GM12878 (cell line): ENCODE measurements at places on chromosomes 5 and 9. TPM values are rescaled to one million over a fixed set of nuclear protein-coding genes. Genes with fewer than 3 reads are reported as not detected.

DNA sequence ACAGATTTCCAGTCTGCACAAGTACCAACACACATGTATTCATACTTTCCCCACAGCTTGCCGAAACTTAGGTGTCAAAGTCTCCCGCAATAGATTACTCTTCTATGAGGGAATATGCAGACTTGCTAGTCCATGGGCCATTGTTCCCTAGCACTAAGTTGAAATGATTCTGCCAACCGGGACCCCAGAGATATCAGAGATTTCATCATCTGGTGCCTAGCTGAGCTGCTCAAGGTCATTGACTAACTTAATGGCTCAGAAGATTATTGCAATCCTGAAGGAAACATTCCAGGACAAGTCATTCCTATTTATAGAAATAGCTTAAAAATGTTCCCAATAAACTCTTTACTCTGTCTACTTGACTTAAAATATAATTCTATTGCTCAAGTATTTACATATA, 202.6 kb downstream of the PIK3R1 start:
- no peak for DNase-seq
- peaks cover 3% of the 10 kb centered on the region for H3K4me1 ChIP-seq
- no peak overlapping the region for H3K27ac ChIP-seq
- H3K36me3 ChIP-seq, result no peaks in the 10 kb centered on the region

DNA sequence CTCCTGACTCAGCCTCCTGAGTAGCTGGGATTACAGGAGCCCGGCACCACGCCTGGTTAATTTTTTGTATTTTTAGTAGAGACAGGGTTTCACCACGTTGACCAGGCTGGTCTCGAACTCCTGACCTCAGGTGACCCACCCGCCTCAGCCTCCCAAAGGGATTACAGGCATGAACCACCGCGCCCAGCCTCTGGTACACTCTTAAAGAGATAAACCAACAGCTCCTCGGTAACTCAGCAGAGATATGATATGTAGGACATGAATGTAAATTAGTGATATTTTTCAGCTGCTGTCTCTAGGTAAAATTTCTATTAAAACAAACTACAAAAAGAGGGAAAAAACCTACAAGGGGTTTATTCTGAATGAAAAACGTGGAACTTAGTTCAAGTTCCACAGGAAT, 42.8 kb upstream of the HK3 start:
- DNase-seq, result no peak
- H3K4me1 ChIP-seq, result no peaks in the 10 kb centered on the region
- H3K36me3 ChIP-seq, result peaks cover 19% of the 10 kb centered on the region
- no peak overlapping the region for H3K4me3 ChIP-seq
- no peak overlapping the region for H3K27ac ChIP-seq
- no peaks in the 10 kb centered on the region for H3K27me3 ChIP-seq

GRCh38 chr9:95102572-95102971, 214.9 kb downstream of the FANCC start:
- no peak overlapping the region for H3K27ac ChIP-seq
- H3K36me3 ChIP-seq, result no peaks in the 10 kb centered on the region
- H3K4me3 ChIP-seq, result no peak overlapping the region
- DNase-seq, result no peak
- no peaks in the 10 kb centered on the region for H3K27me3 ChIP-seq

DNA sequence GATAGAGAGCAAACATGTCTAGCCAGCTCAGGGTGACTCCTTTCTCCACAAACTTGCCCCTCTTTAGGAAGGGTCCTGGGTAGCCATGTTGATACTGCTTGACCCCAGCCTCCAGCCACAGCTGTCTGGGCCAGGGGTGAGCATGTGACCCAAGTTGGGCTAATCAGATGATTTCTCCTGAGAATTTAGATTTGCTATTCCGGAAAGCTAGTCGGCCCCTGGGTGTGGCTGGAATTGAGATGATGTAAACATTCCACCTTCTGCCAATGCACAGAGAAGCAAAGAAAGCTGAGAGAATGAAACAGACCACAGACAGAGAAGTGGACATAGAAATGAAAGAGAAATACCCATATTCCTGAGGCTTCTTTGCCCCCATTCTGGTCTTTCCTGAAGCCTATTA, 17.8 kb upstream of the B4GALT1 start:
- H3K4me1 ChIP-seq, result peaks cover 13% of the 10 kb centered on the region
- H3K36me3 ChIP-seq, result no peaks in the 10 kb centered on the region
- H3K27me3 ChIP-seq, result no peaks in the 10 kb centered on the region
- H3K4me3 ChIP-seq, result no peak overlapping the region
- H3K27ac ChIP-seq, result no peak overlapping the region
- no peak for DNase-seq

Gene OCLN
- 25.6 and 26.6 TPM in 2 replicates for total RNA-seq

Gene GRXCR2
- not detected in 2 replicates for total RNA-seq

Gene ESM1
- not detected in 2 replicates for total RNA-seq
